ENCODE measurements at places on chromosomes 1 and 21.

GRCh38 chr1:216293683-216294082, 129.6 kb downstream of the USH2A start:
- no peak for DNase-seq

DNA sequence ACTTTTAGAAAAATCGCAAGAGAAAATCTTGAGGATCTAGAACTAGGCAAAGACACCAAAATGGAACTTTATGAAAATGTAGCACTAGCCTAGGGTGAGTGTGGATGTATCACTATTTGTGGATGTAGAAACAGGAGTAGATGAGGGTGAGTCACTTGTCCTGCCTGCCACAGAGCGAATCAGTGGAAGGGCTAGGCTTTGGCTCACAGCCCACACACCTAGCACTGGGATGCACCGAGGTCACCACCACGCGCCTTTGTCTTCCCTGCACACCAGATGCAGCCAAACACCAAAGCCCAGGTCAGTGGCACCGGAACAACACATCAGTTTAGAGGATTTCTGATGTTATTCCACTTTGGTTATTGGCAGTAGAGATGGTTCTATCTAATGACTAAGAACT, 38.2 kb downstream of the PKNOX1 start:
- no peak for DNase-seq

DNA sequence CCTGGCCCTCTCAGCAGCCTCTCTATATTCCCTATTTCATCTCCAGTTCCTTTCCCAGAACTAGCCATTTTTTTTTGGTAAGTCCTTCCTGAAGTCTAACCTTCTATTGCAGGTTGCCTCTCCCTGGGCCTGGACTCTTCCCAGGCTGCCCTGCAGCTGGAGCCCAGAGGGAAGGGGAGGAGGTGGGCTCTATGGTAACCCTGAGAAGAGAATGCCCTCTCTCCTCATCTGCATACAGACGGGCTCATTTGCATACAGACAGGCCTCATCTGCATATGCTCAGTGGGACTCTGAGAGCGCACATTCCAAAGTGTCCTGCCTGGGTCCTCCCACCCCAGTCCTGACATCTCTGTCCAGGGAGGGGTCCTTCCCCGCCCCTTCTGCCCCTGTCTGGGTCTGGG, 32.7 kb downstream of the RHBG start:
- DNase-seq, result no peak

DNA sequence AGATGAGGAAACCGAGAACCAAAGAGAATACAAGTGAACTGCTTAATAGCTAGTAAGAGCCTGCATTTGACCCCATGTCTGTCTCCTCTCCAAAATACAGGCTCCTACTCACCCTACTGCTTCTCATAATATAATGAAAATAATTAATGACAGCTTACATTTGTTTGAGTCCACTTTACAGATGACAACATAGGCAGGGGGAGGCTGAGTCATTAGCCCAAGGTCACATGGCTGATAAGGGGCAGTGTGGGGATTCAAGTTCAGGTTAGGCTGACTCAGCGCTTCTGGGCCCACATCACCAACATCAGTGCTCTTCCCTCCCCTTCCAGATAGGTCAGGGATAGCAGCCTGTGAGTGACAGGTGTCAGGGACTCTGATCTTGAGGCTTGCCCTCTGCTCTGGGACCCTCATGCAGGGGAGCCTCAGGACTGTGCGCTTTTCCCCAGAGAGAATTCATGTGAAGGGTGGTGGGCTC, 16.2 kb downstream of the AZIN2 start:
- no peak for DNase-seq

- DNase-seq, result no peak
Observed at GRCh38 chr1:178659789-178660208, 65.2 kb upstream of the RALGPS2 start.

DNA sequence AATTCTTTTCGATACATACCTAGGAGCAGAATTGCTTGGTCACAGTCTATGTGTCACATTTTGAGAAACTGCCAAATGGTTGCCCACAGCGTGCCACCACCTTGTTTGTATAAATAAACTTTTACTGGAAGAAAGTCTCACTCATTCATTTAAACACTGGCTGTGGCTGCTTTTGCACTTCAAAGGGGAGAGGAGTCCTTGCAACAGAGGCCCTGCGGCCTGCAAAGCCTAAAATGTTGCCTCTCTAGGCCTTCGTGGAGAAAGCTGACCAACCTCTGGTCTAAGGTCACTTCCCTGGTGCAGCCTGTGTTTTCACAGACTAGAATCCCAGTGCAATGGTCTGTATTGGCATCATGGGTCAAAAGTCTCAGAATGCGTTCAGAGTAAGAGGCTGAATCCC, 8.3 kb downstream of the RIPK4 start:
- DNase-seq, result no peak

GRCh38 chr1:56326056-56326455, 253.3 kb downstream of the PLPP3 start:
- DNase-seq, result no peak

DNA sequence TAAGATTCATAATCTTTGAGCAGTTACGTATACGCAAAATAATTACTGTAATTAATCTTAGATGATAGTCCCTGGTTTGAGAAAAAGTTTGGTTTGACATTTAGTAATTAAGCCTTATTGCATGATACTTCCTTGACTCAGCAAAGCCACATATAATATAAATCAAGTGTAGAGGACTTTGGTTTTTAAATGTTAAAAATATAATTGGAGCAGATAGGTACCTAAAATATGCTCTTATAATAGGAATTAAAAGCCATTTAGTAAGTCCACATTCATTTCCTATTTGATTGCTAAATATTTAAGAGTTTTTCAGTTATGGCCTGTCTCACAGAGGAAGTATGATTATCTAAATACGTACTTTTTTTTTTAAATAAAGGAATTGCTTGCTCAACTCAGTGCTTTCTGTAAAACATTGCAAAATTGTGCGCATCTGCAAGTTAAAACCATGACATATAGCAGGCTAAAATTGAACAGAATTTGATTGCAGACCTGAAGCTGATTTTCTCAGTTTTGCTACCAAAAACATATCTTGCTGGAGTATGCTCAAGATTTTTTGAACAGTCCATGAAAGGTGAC, 20.4 kb downstream of the RPE65 start:
- DNase-seq, result no peak

- no peak for DNase-seq
Observed at GRCh38 chr1:74654708-74655107, 18.9 kb downstream of the ERICH3 start.

- DNase-seq, result peak; percentile 77
Observed at GRCh38 chr1:40394491-40395172, 21.1 kb downstream of the SMAP2 start.

DNA sequence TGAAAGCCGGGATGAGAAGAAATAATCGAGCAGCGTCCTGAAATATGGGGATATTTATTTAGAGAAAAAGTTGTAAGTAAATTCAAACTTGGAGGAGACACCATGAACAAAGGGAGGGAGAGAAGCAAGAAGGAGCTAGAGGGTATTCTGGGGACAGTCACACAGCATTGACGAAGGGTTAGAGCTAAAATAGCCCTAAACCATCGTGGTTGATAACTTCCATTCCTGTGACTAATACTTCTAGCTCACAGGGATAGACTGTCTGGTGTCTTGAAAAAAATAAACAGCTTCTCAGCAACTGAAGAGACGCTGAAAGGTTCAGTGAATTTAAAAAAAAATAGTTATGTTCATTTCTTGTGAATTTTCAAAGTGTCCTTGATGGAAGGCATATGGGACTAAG, 86.7 kb downstream of the LRRC53 start:
- DNase-seq, result no peak

GRCh38 chr1:15628003-15628402, 10.7 kb downstream of the DDI2 start:
- no peak for DNase-seq

GRCh38 chr1:154884869-154885701, 15.0 kb upstream of the KCNN3 start:
- no peak for DNase-seq

DNA sequence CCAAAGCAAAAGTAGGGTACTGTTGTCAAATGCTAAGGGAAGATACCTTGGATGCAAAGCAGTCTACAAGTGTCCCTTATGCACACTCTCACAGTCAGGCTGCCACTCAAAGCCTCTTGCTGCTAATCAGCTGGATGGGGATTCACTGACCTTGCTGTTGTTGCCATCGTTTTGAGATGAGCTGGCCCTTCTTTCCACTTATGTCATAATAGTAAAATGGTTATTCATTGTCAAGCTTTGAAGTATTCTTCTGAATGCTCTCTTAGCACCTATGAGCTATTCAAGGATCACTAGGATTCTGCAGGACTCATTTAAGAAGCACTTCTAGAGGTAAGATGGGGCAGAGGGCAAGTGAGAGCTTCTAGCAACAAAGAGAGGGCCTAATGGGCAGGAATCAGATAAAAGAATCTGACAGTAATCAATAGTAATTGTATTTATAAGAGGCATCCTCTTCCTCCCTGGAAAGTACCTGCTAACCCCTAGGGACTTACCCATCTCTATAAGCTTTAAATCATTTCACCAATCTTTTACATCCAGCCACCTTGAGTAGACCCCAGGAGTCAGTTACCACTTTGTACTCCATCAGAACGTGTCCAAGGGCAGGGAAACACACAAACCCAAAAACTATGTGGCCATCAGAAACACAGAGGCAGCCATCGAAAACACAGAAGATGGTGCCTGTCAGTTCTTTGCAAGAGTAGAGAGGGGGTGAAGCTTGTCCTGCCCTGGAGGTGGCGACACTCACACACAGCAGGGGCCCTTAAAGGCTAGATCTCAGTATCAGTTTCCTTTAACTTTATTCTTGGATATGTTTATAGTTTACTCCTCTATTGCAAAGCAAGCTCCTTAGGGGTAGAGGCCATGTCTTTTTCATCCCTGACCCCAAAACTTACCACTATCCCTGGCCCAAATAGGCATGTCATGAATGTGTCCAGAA, 103.7 kb upstream of the NFIA start:
- peak; percentile 16 for DNase-seq

DNA sequence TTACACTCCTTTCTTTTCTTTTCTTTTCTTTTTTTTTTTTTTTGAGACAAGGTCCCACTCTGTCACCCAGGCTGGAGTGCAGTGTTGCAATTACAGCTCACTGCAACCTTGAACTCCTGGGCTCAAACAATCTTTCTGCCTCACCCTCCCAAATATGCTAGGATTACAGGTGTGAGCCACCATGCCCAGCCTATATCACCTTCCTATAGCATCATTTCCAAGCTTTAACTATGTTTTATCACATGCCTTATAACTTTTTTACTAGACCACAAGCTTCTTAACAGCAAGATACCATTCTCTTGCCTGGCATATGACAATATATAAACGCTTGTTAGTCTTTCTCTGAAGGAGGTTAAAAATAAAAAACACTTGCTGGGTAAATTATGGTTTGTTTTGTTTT, 55.3 kb upstream of the MUTYH start:
- no peak for DNase-seq

GRCh38 chr21:31753949-31754707, 22.2 kb upstream of the SCAF4 start:
- DNase-seq, result no peak

- peak; percentile 83 for DNase-seq
Observed at GRCh38 chr21:45554477-45555175, 12.4 kb upstream of the SLC19A1 start.

- DNase-seq, result no peak
Observed at GRCh38 chr1:207832796-207833195, 78.1 kb downstream of the CD34 start.

DNA sequence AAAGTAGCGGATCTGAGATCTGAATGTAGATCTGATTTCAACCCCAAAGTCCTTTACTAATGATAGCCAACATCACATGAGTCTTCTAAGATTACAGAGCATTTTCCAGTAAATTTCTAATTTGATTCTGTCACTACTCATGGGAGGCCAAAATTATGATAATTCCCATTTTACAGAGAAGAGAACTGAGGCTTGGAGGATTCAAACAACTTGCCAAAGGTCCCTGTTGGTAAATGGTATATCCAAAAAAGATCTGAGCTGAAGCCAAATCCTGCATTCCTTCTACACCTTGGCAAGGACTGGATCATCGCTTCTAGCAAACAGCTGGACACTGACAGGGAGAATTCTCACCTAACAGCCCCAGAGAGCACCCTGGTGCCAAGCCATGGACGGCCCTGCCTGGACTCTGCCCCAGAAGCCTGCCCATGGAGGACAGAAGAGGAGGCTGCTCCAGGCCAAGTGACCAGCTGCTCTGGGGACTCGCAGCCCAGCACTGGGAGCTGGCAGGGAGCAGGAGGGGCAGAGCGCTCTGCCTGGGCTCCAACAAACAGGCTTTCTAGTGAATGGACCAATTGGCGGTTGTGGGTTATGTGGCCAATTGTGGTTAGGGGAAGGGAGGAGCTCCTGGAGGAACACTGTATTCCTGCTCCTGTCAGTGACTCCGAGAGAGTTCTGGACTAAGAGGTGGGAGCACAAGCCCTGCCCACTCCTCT, 6.4 kb upstream of the CSF1 start:
- no peak for DNase-seq

DNA sequence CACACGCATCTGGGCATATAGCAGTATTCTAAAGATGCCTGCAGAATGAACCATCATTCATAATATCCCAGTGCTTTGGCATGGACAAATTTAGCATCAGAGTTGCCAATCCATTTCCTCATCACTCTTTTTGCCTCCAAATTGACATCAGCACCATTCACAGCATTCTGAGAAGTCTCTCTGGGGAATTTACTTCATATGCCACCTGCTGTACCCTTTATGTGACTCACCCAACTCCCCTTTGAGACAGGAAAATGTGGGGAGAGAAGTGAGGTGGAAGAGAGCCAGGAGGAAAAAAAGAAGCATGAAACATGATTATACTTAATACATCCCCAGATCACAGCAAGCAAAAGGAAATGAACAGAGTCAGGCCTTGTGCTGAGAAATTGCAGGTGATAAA, 37.4 kb downstream of the RAB3B start:
- no peak for DNase-seq
